ENCODE measurements at places on chromosomes 2 and 18. TPM values are rescaled to one million over a fixed set of nuclear protein-coding genes. Genes with fewer than 3 reads are reported as not detected.

TUBB8B gene
- 0.30 TPM for total RNA-seq

- H3K27ac ChIP-seq: peak overlapping the region; percentile 59
- H3K36me3 ChIP-seq: no peaks in the 10 kb centered on the region
- peaks cover 32% of the 10 kb centered on the region for H3K4me1 ChIP-seq
- no peaks in the 10 kb centered on the region for H3K27me3 ChIP-seq
- peak; percentile 97 for DNase-seq
These were observed 33.6 kb downstream of the DGKD start for GRCh38 chr2:233387667-233388528.

LONRF2 gene
- total RNA-seq: 50.4 TPM

DNA sequence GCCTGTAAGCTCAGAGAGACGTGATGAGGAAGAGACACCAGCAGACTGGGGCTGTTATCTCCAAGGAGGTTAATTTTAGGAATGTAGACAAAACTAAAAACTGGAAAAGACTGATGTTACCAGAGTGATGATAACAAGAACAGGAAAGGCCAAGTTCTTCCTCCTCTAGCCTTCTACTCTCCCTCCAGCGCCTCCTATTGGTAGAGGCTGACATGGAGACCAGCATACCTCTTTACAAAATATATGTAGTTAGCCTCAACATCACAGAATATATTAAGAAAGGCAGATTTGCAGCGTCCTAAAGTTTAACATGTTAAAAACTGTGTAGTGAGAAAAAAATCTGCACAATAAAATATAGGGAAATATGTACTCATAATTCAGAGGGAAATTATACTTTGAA lies 66.0 kb downstream of the TCF4 start:
- H3K4me1 ChIP-seq: peaks cover 2% of the 10 kb centered on the region
- H3K36me3 ChIP-seq: no peaks in the 10 kb centered on the region
- no peak overlapping the region for H3K27ac ChIP-seq
- DNase-seq: no peak
- H3K27me3 ChIP-seq: no peaks in the 10 kb centered on the region

- no peak overlapping the region for H3K27ac ChIP-seq
- no peak for DNase-seq
- H3K4me3 ChIP-seq: no peak overlapping the region
- no peaks in the 10 kb centered on the region for H3K4me1 ChIP-seq
These were observed 16.3 kb downstream of the ANKRD44 start for GRCh38 chr2:197294260-197294659.

PJVK gene
- 7.3 TPM for total RNA-seq

MAB21L4 gene
- total RNA-seq: 0.12 TPM

RTKN gene
- total RNA-seq: 8.7 TPM

GRCh38 chr2:46298522-46299353 lies 1.5 kb downstream of the EPAS1 start:
- peaks cover 6% of the 10 kb centered on the region for H3K4me1 ChIP-seq
- H3K27me3 ChIP-seq: no peaks in the 10 kb centered on the region
- DNase-seq: peak; percentile 75
- peak overlapping the region; percentile 73 for H3K4me3 ChIP-seq
- no peaks in the 10 kb centered on the region for H3K36me3 ChIP-seq

DNA sequence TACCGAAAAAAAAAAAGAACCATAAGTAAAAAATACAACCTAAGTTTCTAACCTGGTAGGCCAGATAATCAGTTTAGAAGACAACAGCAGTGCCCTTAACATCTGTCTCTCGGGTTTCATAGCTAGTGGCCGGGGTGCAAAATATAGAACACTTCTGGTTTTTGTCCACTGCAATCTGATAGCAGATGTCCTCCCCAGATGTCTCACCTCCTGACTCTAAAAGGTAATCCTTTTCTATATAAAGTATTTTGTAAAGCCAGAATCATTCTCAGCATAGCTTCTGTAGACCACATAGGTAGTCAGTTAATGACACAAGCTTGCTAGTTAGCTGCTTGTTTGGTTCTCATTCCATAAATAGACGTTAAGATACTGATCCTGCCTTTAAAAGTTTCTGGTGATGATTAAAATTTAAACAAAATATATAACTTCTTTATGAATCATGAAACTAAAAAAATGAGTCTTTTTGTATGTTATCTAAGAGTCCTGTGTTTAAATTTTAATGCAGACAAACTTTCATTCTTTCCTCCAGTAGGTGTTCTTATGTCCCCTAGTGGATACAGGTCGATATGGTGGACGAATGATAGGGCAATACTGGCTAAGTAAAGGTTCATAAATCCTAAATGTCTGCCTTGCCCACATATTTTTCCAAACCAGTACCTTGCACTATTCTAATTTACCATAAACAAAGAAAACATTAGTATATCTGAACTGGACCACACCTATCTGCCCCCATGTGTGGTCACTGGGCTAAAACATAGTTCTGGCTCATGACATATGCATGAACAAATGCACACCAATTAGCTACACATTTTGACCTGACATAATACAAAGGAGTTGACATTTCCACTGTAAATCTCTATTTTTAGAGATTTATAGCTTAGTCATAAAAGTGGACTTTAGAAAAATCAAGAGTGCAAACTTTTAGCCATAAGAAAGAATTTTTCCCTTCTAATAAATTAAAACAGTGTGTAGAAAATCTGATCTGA lies 171.0 kb downstream of the SRBD1 start:
- H3K27me3 ChIP-seq: no peaks in the 10 kb centered on the region
- no peaks in the 10 kb centered on the region for H3K4me1 ChIP-seq
- no peaks in the 10 kb centered on the region for H3K36me3 ChIP-seq
- DNase-seq: no peak
- H3K4me3 ChIP-seq: no peak overlapping the region

Measured in ovary (tissue), 10 donors.